ENCODE measurements at places on chromosomes 11 and 22.

GRCh38 chr11:9438611-9439010 lies 22.2 kb upstream of the ZNF143 start:
- no peak for DNase-seq

- DNase-seq, result no peak
These were observed 4.5 kb upstream of the PATL1 start for GRCh38 chr11:59673291-59673690.

- no peak for DNase-seq
These were observed 106.4 kb downstream of the TRAF6 start for GRCh38 chr11:36403661-36404060.

DNA sequence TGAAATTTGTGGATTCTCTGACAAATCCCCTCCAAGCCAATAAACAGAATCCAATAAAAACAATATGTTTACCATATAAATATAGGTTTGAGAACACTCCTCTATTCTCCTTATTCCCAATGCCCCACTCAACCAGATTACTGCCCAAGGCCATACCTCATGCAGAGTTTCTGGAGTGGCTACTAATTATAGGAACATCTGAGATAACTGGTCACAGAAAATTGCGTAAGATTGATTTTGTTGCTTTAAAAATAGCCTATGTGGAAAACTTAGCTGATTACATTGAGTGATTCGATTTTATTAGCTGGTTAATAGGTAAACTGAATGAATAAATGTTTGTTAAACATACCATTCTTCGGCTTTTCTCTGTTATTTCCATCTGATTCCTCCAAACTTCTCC lies 48.0 kb downstream of the ME3 start:
- DNase-seq, result no peak

GRCh38 chr11:62410972-62411371 lies 7.9 kb upstream of the SCGB1A1 start:
- no peak for DNase-seq

- DNase-seq, result no peak
These were observed 37.7 kb upstream of the DMC1 start for GRCh38 chr22:38607680-38608079.

GRCh38 chr11:30855383-30856006 lies 269.3 kb upstream of the MPPED2 start:
- no peak for DNase-seq

GRCh38 chr11:120127236-120127635 lies 10.7 kb downstream of the TRIM29 start:
- no peak for DNase-seq

DNA sequence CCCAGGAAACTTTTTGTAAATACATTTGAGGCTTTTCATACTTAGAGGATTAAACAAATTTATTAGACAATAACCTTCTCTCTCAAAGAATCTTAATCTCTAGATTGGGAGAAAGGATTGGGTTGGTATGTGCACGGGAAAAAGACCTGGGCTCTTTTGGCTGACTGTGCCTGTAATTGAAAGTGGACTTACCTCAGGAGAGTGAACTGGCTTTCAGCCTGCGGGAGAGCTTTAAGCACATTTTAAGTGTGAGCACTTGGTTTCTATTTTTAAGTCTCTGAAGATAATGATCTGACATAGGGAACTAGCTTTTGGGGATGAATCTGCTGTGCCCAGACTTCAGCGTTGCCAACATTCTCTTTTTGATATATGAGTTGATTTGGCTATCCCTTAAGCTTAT lies 35.8 kb downstream of the UVRAG start:
- no peak for DNase-seq

DNA sequence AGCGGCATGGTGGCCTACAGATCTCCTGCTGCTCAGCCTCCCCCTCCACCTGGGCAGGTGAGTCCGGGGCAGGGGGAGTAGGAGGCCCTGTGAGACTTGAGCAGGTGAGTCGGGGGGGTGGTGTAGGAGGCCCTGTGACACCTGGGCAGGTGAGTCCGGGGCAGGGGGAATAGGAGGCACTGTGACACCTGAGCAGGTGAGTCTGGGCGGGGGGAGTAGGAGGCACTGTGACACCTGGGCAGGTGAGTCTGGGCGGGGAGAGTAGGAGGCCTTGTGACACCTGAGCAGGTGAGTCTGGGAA lies 299.3 kb downstream of the BRD1 start:
- no peak for DNase-seq

DNA sequence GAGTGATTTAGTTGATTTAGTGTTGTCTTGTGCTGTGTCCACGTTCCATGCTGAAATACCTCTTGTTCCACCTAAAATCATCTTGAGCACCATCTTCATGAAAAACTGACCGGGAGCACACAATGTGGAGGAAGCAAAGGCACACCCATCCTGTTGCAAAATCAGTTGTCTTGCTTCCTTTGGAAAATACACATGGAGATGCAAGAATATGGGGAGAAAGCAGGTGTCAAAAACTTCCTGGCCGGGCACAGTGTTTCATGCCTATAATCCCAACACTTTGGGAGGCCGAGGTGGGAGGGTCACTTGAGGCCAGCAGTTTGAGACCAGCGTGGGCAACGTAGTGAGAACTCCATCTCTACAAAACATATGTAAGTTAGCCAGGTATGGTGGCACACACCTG lies 151.1 kb downstream of the C11orf91 start:
- no peak for DNase-seq

DNA sequence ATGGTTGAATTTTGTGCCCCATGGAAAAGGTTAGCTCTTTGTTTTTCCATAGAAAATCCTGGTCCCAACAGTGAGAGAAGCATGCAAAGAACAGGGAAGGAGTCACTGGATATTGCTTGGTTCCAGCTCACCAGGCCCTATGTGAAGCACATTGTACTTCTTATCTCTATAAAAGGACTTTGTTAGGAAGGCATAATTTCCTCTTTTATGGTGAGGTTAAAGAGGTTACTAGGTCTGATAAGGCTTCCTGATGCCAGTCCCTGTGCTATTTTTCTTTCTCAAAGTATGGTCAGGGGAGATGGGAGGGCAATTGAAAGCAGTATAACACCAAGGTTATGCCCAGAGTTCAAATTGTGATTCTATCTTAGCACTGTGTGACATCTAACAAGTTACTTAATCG lies 162.6 kb downstream of the KIF18A start:
- DNase-seq, result no peak

GRCh38 chr11:19811380-19811779 lies 98.7 kb downstream of the NAV2 start:
- DNase-seq, result no peak

- DNase-seq, result no peak
These were observed 657 bp upstream of the MAPK8IP2 start for GRCh38 chr22:50599816-50600455.

DNA sequence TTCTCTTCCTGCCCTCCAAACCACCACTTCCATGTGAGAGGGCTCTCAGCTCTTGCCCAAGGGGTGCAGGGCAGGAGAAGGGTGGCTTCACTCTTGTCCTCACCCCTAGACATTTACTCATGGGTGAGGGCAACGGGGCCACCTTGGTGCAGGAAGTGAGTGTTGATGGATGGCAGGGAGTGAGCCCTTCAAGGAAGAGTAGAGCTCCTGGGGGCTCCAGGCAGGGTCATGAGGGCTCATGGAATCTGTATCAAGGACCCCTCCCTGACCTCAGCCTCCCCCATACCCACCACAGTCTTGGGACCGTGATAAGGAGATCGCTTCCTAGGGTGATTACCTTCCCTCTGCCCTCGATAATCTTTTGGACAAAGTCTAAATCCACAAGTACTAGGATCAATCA lies 37.8 kb downstream of the TSPAN18 start:
- DNase-seq, result no peak

DNA sequence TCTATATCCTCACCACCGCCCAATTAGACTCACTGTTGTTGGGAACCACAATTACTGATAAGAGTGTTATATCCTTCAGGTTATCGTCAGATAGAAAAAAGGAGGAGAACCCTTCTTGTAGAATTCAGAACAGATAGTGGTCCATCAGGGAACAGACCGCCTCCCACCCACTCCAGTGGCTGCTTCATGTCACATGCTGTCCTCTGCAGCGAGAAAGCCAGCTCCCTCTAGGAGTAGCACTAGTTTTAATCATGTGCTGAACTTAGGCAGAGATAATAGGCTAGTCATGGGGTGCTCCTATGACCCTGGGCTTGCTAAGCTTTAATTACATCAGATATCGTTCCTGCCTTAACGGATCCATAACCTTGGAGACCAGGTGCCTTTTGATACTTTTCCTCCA lies 51.5 kb upstream of the RAB1B start:
- DNase-seq, result no peak

DNA sequence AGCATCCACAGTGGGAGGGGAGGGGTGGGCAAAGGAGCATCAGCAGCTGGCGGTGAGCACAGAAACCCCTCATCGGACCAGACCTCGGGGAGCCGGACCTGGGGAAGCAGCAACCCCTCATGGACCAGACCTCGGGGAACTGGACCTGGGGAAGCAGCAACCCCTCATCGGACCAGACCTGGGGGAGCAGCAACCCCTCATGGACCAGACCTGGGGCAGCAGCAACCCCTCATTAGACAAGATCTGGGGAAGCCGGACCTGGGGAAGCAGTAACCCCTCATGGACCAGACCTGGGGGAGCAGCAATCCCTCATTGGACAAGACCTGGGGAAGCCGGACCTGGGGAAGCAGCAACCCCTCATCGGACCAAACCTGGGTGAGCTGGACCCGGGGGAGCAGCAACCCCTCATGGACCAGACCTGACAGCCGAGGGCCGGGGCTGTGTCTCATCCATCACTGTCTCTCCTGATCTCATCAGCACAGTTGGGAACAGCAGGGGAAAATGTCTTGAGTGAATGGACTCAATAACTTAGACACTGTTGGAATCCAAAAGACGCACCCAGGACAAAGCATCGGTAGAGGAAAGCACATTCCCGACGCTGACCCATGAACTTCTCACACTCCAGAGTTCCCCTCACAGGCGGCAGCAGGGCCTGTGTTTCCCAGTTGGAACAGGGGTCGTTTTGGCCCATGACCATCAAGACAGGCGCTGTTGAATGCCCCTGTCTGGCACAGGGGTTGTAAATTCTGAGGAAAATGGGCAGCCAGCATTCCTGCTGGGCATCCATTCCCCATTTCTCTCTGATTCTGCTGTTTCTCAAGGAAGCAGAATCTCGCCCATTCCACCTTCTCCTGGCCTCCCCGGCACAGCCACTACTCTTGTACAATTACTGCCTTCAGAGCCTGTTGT lies 1494.6 kb downstream of the TBC1D22A start:
- DNase-seq, result no peak

DNA sequence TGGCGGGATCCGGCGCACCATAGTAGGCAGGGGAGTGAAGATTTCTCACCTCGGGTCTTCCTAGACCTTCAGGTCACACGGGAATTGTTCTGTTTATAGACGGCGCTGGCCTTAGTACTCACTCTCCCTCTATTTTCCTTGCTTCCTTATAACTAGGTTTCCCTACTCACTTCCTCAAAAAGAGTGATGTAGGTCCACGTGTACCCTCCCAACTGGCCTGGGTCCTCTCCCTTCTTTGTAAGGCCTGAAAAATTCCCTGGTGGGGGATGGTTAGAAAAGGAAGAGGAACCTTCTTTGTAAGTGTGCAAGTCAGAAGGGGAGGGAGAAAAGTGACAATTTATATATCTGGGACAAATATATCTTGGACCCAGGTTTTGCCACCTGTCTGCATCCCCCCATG lies 2.9 kb upstream of the TMEM9B start:
- no peak for DNase-seq

DNA sequence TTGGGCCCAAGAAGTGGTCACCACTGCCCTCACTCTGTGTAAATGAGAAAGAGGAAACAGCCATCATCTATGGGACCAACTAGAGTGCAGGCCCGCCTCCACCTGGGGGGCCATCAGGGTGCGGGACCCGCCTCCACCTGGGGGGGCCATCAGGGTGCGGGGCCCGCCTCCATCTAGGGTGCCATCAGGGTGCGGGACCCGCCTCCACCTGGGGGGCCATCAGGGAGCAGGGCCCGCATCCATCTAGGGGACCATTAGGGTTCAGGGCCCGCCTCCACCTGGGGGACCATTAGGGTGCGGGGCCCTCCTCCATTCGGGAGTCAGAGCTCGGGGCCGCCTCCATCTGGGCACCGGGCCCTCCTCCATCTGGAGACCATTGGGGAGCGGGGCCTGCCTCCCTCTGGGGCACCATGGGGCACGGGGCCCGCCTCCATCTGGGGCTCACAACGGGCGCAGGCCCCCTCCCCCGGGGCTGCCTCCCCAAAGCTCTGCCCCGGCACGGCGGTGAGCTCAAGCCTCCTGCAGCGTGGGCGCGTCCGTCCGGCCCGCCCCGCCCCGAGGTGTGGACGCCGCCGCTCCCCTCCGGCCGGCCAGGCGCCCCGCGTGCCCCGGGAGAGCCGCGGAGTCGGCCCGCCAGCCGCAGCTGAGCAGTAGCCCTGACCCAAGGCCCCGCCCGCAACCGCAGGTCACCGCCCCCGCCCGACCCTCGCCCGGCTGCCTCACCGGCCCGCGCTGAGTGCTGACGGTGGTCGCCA lies 512 bp downstream of the TOLLIP start:
- no peak for DNase-seq

- no peak for DNase-seq
These were observed 23.8 kb upstream of the SYN3 start for GRCh38 chr22:33081686-33082590.

GRCh38 chr11:96863520-96863919 lies 473.7 kb downstream of the JRKL start:
- DNase-seq, result no peak

GRCh38 chr22:47293368-47294221 lies 531.1 kb downstream of the TBC1D22A start:
- DNase-seq, result no peak

- no peak for DNase-seq
These were observed 30.2 kb upstream of the SWAP70 start for GRCh38 chr11:9633679-9634078.

DNA sequence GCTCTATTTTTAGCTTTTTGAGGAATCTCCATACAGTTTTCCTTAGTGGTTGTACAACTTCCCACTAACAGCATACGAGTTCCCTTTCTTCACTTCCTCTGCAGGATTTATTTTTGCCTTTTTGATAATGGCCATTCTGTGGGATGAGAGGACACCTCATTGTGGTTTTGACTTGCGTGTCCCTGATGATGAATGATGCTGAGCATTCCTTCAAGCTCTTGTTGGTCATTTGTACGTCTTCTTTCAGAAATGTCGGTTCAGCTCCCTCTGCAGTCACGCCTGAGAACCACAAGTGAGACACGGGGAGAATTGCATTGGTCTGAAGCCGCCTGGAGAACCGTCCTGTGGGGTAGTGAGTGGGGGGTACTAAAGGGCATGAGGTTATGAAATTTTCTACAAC lies 2.0 kb upstream of the KRTAP5-10 start:
- DNase-seq, result no peak

GRCh38 chr11:125401746-125402145 lies 94.3 kb downstream of the FEZ1 start:
- DNase-seq, result no peak

- no peak for DNase-seq
These were observed 39.7 kb upstream of the TH start for GRCh38 chr11:2211113-2211971.

DNA sequence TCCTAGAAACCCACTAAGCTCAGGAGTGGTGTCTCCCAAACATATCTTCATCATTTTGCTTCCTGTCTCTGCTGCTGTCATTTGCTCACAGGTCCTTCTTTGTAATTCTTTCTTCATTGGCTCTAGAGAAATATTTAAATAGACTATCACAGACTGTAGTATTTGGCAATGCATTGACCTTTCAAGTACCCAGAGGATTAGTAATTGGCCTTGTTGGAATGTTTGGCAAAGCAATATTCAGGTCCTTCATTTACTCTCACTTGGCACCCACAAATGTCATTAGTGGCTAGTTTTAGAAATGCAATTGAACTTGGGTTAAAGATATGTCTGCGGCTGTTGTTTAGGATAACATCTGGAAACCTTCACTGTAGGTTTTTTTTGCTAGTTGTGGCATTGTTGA lies 11.6 kb downstream of the OR4C5 start:
- DNase-seq, result no peak

- no peak for DNase-seq
These were observed 14.5 kb upstream of the CYP2R1 start for GRCh38 chr11:14906578-14906977.

- DNase-seq, result no peak
These were observed 31.6 kb upstream of the CBX7 start for GRCh38 chr22:39183991-39184585.

All from cortex of kidney (tissue), 1 donor.